Kidney (tissue), 22 donors: ENCODE measurements at places on chromosomes 7 and 10. TPM values are rescaled to one million over a fixed set of nuclear protein-coding genes. Genes with fewer than 3 reads are reported as not detected.
A peak's percentile ranks its signal among the peaks of the same experiment; 100 is the strongest.

- peak; percentile 70 for DNase-seq
- no peaks in the 10 kb centered on the region for H3K36me3 ChIP-seq
- H3K27ac ChIP-seq, result no peak overlapping the region
- peaks cover 8% of the 10 kb centered on the region for H3K27me3 ChIP-seq
- H3K4me1 ChIP-seq, result no peaks in the 10 kb centered on the region
These were observed 58.9 kb upstream of the LBX1 start for GRCh38 chr10:101287997-101288635.

DNA sequence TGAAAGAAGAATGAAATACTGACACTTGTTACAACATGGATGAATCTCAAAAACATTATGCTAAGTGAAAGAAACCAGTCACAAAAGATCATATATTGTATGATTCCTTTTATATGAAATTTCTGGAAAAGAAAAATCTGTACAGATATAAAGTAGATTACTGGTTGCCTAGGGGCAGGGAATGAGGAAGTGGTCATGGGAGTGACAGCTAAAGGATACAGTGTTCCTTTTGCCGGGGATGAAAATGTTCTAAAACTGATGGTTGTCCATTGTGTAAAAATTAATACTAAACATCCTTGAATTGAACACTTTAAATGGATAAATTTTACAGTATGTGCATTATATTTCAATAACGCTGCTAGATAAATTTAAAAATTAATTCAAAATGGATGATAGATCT is 25.1 kb downstream of the ALOX5 start:
- H3K4me1 ChIP-seq, result no peaks in the 10 kb centered on the region
- no peaks in the 10 kb centered on the region for H3K36me3 ChIP-seq
- H3K27ac ChIP-seq, result no peak overlapping the region
- no peaks in the 10 kb centered on the region for H3K27me3 ChIP-seq
- DNase-seq, result no peak

Gene ABCA13
- 6.0 TPM for total RNA-seq

- peaks cover 2% of the 10 kb centered on the region for H3K4me1 ChIP-seq
- H3K36me3 ChIP-seq, result no peaks in the 10 kb centered on the region
- peak; percentile 34 for DNase-seq
- H3K27ac ChIP-seq, result no peak overlapping the region
These were observed 212.8 kb downstream of the PTEN start for GRCh38 chr10:88076027-88076880.

- H3K4me3 ChIP-seq, result no peak overlapping the region
- DNase-seq, result no peak
- H3K27ac ChIP-seq, result no peak overlapping the region
- no peaks in the 10 kb centered on the region for H3K36me3 ChIP-seq
These were observed 37.2 kb downstream of the KAT6B start for GRCh38 chr10:74863551-74863950.

DNA sequence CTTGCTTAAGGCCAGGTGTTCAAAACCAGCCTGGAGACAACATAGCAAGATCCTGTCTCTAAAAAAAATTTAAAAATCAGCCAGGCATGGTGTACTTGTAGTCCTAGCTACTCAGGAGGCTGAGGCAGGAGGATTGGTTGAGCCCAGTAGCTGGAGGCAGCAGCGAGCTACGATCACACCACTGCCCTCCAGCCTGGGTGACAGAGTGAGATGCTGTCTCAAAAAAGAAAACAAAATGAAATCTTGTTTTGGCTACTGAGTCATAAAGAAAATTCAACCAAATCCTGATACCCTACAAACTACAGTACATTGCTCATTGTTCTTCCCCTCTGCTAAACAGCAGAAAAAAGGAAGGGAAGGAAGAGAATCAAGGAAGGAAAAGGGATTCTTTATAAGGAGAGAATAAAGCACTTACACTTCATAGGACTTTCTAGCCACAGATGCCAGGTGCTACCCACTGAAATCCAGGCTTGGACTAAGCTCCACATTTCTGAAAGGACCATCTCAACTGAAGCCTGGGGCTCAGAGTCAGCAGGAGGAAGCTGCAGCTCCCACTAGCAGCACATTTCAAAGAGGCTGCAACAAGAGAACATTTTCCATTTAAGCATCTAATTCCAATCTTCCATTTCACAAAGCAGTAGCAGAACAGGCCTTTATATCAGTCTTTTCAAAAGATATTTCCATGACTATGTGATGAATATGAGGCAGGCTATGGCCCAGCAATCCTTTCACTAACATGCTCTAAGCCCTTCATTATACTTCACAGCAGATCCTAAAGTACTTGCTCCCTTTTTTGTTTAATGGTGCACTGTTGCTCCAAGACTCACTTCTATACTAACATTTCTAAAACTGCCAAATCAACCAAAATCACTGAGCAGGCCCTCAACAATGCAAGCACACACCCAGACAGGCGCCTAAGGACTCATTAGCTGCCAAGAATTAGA is 13.5 kb downstream of the TNPO3 start:
- no peak for DNase-seq
- no peak overlapping the region for H3K4me3 ChIP-seq
- H3K27me3 ChIP-seq, result no peaks in the 10 kb centered on the region
- no peak overlapping the region for H3K27ac ChIP-seq
- H3K36me3 ChIP-seq, result peaks cover 4% of the 10 kb centered on the region

DNA sequence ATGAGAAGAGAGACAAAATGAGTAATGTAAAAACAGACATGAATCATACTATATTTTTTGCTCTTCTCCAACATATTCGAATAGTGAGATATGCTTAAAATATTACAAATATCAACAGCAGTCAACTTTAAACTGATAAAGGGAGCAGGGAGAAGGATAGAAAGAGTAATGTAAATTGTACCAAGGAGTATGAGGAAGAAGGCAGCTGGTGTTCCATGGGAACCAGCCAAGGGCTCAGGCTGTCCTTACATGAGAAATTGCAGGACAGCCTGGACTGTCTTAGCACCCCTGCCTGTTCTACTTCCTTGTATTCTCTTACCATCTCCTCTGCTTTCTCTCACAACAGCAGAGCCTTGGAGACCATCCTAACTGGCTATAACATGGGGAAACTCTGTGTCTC is 128.7 kb downstream of the TSPAN12 start:
- no peaks in the 10 kb centered on the region for H3K36me3 ChIP-seq
- no peak for DNase-seq
- no peaks in the 10 kb centered on the region for H3K27me3 ChIP-seq
- no peak overlapping the region for H3K27ac ChIP-seq
- H3K4me3 ChIP-seq, result no peak overlapping the region
- no peaks in the 10 kb centered on the region for H3K4me1 ChIP-seq

Gene TMEM270
- 0.50 TPM for total RNA-seq

DNA sequence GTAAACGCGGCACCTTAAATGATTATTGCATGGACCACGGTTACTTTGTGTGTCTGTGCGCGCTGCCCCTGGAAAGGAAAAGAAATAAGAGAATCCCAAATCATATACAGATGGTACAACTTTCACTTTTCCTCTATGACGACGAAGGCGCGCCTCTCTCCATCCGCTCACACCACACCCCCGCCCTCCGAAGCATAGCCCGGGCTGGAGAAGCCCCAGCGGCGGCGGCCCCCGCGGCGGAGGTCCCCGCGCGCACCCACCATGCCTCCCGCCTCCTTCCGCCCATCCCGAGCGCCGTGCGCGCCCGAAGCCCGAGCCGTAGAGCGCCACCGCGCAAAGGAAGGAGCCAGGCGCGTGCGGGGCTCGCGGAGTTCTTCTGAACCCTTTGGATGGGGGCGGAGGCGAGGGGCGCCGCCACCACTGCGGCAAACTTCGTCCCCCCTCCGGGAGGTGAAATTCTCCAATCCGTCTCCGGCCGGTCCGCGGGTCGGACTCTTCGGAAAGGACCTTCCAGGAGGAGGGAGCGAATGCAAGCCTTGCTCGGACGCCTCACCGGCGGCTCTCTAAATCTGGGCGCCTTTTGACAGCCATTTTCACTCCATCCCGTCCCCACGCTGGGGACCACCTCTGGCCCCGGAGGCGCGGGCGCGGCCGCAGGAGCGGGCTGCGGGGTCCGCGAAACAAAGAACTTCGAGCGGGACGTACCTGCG is 588 bp downstream of the GLI3 start:
- H3K36me3 ChIP-seq, result no peaks in the 10 kb centered on the region
- DNase-seq, result peak; percentile 74
- H3K27ac ChIP-seq, result peak overlapping the region; percentile 67
- H3K4me1 ChIP-seq, result peaks cover 4% of the 10 kb centered on the region
- H3K4me3 ChIP-seq, result peak overlapping the region; percentile 83
- no peaks in the 10 kb centered on the region for H3K27me3 ChIP-seq

Gene PTF1A
- total RNA-seq, result not detected

Gene TAF5
- total RNA-seq, result 2.5 TPM

DNA sequence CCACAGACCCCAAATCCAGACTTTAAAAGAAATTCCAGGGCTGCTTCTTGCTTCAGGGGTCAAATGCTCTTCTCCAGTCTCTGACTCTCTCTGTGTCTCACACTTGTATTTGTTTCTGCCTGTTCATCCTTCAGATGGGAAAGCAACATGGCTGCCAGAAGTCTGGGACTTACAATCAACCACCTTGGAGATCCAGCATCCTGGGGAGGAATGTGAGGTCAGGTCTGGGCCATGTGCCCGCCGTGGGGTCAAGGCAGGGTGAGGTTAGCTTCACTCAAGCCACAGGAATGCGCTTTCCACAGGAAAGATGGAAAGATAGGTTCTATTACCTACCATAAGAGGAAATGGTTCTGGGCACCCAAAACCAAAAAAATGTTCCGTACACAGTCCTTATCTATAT is 34.3 kb upstream of the NPVF start:
- no peak overlapping the region for H3K27ac ChIP-seq
- H3K36me3 ChIP-seq, result no peaks in the 10 kb centered on the region
- H3K27me3 ChIP-seq, result no peaks in the 10 kb centered on the region
- H3K4me1 ChIP-seq, result no peaks in the 10 kb centered on the region

Gene SRRM3
- total RNA-seq, result 1.0 TPM

DNA sequence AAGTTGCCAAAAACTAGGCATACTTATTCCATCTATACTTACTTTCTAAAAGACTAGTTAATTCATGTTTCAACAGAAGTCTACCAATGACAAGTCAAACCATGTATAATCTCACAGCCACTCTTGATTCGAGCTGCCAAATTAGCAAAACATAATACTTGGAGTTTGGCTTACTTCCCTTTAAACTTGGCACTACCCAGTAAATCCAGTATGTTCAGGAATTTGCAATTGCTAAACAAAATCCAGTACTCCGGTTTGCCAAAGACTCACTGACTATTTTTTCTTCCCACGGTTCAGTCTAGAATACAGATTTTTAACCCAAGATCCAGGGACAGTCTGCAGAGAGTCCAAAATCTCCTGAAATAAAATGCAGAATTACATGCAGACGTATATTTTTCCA is 4.6 kb downstream of the OAT start:
- H3K36me3 ChIP-seq, result peaks cover 8% of the 10 kb centered on the region
- no peak overlapping the region for H3K4me3 ChIP-seq
- no peaks in the 10 kb centered on the region for H3K27me3 ChIP-seq
- no peak overlapping the region for H3K27ac ChIP-seq

- H3K4me1 ChIP-seq, result no peaks in the 10 kb centered on the region
- no peak overlapping the region for H3K27ac ChIP-seq
- no peak overlapping the region for H3K4me3 ChIP-seq
These were observed 415.6 kb upstream of the NPVF start for GRCh38 chr7:25643770-25644394.

- H3K27me3 ChIP-seq, result no peaks in the 10 kb centered on the region
- H3K27ac ChIP-seq, result peak overlapping the region; percentile 52
- H3K4me3 ChIP-seq, result no peak overlapping the region
- peak; percentile 79 for DNase-seq
- H3K36me3 ChIP-seq, result no peaks in the 10 kb centered on the region
- H3K4me1 ChIP-seq, result peaks cover 23% of the 10 kb centered on the region
These were observed 57.0 kb downstream of the YKT6 start for GRCh38 chr7:44257618-44258422.

DNA sequence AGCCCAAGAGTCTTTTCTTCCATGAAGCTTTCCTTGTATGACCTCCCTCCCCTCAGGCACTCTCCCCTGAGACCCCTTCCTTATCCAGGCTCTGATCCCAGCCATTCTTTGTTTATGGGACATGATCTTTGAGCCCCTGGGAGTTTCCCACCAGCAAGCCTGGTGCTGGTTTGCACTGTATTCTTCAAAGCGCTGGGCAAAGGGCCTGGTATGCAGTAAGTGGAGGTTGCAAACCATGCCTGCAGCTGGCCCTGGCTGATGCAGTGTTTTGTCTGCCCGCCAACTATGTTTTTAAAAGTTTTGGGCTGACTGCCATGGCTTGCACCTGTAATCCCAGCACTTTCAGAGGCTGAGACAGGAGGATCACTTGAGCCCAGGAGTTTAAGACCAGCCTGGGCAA is 6.8 kb upstream of the NODAL start:
- no peak overlapping the region for H3K27ac ChIP-seq
- peaks cover under 1% of the 10 kb centered on the region for H3K27me3 ChIP-seq
- DNase-seq, result no peak
- H3K4me3 ChIP-seq, result no peak overlapping the region

Gene DDIT4
- total RNA-seq, result 292 TPM

- no peaks in the 10 kb centered on the region for H3K27me3 ChIP-seq
- no peak for DNase-seq
- H3K27ac ChIP-seq, result no peak overlapping the region
- H3K4me3 ChIP-seq, result no peak overlapping the region
These were observed 100.6 kb upstream of the CREB5 start for GRCh38 chr7:28311670-28312069.

GRCh38 chr10:90849956-90850749 is 7.7 kb downstream of the HTR7 start:
- H3K36me3 ChIP-seq, result no peaks in the 10 kb centered on the region
- no peak for DNase-seq
- H3K4me1 ChIP-seq, result no peaks in the 10 kb centered on the region
- no peak overlapping the region for H3K4me3 ChIP-seq
- peaks cover under 1% of the 10 kb centered on the region for H3K27me3 ChIP-seq
- H3K27ac ChIP-seq, result no peak overlapping the region

Gene HTR5A
- not detected for total RNA-seq

GRCh38 chr10:97865488-97865887 is 15.8 kb downstream of the GOLGA7B start:
- no peak overlapping the region for H3K27ac ChIP-seq
- H3K27me3 ChIP-seq, result no peaks in the 10 kb centered on the region
- no peak for DNase-seq
- H3K4me3 ChIP-seq, result no peak overlapping the region

DNA sequence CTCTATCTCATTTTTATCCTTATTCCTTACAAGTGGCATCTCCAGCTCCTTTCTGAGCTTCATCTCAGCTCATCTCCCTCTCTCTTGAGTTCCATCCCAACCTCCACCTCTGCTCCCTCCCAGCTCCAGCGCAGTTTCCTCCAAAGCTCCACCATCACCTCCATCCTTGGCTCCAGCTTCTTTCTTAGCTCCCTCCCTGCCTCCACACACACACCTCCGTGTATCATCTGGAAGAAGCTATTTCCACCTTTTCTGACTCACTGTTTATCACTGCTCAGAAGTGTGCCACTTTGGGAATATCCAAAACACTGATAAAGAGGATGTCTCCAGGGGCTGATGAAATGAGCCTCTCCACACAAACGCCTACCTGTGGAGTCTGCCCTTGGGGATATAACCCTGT is 481.4 kb downstream of the PTPRN2 start:
- H3K4me3 ChIP-seq, result no peak overlapping the region
- no peaks in the 10 kb centered on the region for H3K36me3 ChIP-seq
- no peaks in the 10 kb centered on the region for H3K4me1 ChIP-seq
- H3K27ac ChIP-seq, result no peak overlapping the region
- DNase-seq, result no peak
- no peaks in the 10 kb centered on the region for H3K27me3 ChIP-seq

Gene FBXL13
- 4.8 TPM for total RNA-seq

GRCh38 chr10:30553626-30554439 is 75.7 kb downstream of the LYZL2 start:
- peak overlapping the region; percentile 71 for H3K27ac ChIP-seq
- DNase-seq, result peak; percentile 25
- H3K4me3 ChIP-seq, result peak overlapping the region; percentile 4
- H3K27me3 ChIP-seq, result no peaks in the 10 kb centered on the region
- no peaks in the 10 kb centered on the region for H3K36me3 ChIP-seq
- no peaks in the 10 kb centered on the region for H3K4me1 ChIP-seq

Gene ADARB2
- 1.0 TPM for total RNA-seq
